SK-MEL-5 (cell line): ENCODE measurements at places on chromosomes 7 and 10.
A peak's percentile ranks its signal among the peaks of the same experiment; 100 is the strongest.

DNA sequence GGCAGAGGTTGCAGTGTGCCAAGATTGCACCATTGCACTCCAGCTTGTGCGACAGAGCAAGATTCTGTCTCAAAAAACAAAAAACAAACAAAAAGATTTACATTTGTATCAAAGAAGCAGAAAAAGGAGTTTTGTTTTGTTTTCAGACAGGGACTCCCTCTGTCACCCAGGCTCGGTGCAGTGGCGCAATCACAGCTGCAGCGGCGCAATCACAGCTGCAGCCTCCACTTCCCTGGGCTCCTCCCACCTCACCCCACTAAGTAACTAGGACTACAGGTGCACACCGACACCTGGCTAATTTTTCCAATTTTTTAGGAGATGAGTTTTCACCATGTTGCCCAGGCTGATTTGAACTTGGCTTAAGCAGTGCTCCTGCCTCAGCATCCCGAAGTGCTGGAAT is 1.8 kb downstream of the ARMC10 start:
- no peak for DNase-seq

- DNase-seq = no peak
Measured at GRCh38 chr7:128745706-128746105, 6.5 kb downstream of the CALU start.

- DNase-seq = peak; percentile 96
Measured at GRCh38 chr7:38215735-38216670, 38.0 kb downstream of the STARD3NL start.

- DNase-seq = no peak
Measured at GRCh38 chr10:6770846-6771245, 190.8 kb upstream of the PRKCQ start.

DNA sequence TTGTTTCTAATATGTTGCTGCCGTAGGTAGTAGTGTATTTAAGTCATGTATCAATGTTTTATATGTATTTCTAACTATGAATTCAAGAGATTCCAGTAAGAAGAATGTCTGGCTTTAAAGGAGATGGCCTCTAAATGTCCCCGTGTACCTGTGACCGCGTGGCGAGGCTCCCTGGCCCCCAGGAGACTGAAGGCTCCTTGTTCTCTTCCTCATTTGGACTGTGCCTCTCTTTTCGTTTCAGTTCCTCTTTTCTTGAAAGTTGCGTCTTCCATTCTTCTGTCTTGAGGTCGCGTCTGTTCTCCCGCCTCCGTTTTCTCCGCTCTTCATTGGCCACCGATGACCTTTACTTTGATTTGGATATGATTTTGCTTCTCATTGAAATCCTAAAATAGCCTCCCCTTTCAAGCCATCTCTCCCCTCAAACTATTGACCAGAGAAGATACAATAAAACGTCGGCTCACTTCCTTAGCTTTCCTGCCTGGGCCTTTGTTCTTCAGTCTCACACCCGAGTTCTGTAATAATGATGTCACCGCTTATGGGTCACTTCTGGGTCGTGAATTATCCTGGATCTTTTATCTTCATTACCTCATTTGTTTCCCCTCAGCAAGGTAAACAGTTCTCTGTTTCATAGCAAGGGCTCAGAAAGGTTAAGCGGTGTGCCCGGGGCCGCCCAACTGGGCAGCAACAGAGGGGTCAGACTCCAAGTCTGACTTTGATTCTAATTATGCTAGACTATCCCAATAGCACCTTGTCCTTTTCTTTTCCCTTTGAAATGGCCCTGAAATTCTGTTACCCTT is 28.7 kb downstream of the WIPI2 start:
- no peak for DNase-seq

GRCh38 chr7:126606331-126606730 is 646.4 kb downstream of the GRM8 start:
- DNase-seq = no peak

- DNase-seq = no peak
Measured at GRCh38 chr10:114397651-114398145, 6.6 kb downstream of the AFAP1L2 start.

DNA sequence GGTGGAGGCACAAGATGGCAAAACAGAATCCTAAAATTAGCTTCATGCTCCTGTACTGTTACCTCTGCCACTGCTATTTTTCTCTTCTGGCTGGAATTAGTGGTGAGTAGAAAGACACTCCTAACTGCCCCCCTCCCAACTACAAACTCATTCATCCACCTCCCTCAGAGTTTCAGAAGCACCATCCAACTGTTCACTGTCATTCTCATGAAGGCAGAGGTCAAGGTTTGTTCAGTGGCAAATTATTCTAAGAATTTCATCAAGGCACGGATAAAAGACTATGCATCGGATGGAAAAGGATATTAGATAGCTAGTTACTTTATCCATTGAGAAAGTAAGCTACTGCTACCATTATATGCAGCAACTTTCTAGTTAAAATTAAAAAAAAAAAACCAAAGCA is 59.7 kb downstream of the LRGUK start:
- no peak for DNase-seq

DNA sequence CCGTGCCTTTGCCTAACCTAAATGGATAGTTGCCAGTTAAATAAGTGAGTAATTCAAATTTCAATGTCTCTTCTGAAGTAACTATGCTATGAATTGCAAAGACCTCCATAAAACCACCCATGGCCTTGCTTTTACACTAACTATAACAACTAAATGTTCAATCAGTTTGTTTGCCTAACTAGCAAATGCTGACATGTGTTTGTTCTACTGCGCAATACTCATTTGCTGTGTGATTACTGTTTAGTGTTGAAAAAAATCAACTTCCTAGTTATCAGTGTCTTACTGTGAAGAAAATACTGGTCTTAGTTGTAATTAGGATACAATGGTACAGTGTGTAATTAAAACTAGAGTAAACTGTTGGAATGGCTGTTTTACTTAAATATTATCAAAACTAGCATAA is 47.3 kb upstream of the GATAD1 start:
- no peak for DNase-seq

DNA sequence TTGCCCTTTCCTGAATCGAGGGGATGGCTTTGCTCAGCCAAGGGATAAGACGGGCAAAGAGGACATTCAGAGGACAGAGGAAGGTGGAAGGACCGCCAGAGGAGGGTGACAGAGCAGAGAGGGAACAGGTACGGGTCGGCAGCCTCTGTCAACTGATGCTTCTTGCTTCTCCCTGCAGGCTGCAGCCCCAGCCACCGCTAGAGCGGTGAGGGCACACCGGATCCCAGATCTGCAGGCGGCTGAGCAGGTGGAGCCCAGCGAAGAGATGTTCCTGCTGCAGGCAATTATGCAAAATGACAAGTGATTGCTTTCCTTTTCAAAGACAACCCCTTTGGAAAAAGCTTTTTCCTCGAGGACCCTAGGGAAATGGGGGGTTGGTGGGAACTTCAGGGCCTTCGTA is 181.9 kb upstream of the ANKRD30A start:
- DNase-seq = no peak
